Activated CD4-positive, alpha-beta memory T cell treated with anti-CD3 and anti-CD28 coated beads for 36 hours (primary cell): ENCODE measurements at places on chromosomes 6 and 20. TPM values are rescaled to one million over a fixed set of nuclear protein-coding genes. Genes with fewer than 3 reads are reported as not detected.

STX11 gene
- 16.6 TPM for total RNA-seq

WFDC5 gene
- total RNA-seq, result not detected

B3GAT2 gene
- total RNA-seq, result 0.05 TPM

BNIP5 gene
- total RNA-seq, result not detected

IPCEF1 gene
- 10.5 TPM for total RNA-seq

CYB5R4 gene
- 29.8 TPM for total RNA-seq

MC3R gene
- not detected for total RNA-seq

RIPPLY2 gene
- not detected for total RNA-seq

DNAH8 gene
- 0.02 TPM for total RNA-seq

RHAG gene
- total RNA-seq, result not detected

PRICKLE4 gene
- 0.71 TPM for total RNA-seq

NKX2-4 gene
- not detected for total RNA-seq

SEMG1 gene
- total RNA-seq, result not detected

ZC3H12D gene
- 124 TPM for total RNA-seq

GABRR1 gene
- not detected for total RNA-seq

TFAP2D gene
- not detected for total RNA-seq

ZNF512B gene
- 12.5 TPM for total RNA-seq

PDE10A gene
- not detected for total RNA-seq

SIM1 gene
- total RNA-seq, result not detected

EPHA7 gene
- total RNA-seq, result not detected

BPIFB2 gene
- not detected for total RNA-seq

STMND1 gene
- total RNA-seq, result not detected

AIF1 gene
- total RNA-seq, result 29.0 TPM

SSTR4 gene
- total RNA-seq, result not detected

MCM8 gene
- 50.7 TPM for total RNA-seq

C4A gene
- total RNA-seq, result 4.8 TPM

LIN28B gene
- not detected for total RNA-seq
